ENCODE measurements at places on chromosomes 1 and 21.
A peak's percentile ranks its signal among the peaks of the same experiment; 100 is the strongest.

DNA sequence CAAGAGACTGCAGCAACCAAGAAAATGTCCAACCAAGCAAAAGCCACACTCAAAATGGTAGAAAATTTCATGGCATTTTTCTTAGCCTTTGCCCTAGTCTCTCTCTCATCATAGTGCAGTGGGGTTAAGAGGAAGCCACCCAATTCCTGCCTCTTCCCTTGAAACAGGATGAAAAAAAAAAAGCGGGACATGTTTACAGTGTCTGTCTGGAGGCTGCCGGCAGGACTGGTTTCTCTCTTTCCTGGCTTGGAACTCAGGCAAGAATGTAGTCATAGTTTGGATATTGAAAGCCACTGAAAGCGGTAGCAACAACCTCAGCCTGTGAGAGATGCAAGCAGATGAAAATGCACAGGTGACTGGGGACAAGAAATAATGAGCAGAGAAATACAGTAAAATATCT, 13.3 kb upstream of the TNFSF18 start:
- DNase-seq = no peak

- DNase-seq = no peak
These were observed 53.0 kb upstream of the ABCG1 start for GRCh38 chr21:42165901-42166300.

GRCh38 chr1:101431956-101432510, 195.2 kb downstream of the S1PR1 start:
- no peak for DNase-seq

DNA sequence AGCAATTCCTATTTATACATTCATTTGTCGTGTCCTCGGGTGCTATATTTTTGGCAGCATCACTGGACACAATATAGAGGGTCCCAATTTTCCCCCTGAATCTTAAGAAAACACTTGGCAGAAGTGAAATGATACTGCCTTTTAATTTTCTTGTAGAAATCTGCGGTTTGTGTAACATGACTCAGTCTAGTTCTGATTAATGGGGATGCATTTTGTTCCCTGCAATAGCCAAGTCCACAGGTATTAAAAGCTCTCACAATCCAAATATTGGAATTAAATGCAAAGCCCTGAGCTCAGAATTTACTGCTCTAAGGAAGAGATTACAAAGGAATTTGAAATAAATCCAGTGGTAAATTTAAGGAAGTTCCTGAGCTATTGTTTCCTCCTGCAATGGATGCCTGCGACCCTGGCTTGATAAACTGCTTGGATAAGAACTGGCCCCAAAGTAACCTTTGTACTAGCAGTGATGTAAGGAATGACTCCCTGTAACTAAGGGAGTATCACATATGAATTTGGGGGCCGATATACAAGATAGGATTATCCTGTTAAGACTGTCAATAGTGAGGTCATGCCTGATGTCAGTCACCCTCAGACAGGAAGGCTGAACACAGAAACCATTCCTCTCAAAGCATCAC, 349.7 kb upstream of the C1orf87 start:
- DNase-seq = no peak

DNA sequence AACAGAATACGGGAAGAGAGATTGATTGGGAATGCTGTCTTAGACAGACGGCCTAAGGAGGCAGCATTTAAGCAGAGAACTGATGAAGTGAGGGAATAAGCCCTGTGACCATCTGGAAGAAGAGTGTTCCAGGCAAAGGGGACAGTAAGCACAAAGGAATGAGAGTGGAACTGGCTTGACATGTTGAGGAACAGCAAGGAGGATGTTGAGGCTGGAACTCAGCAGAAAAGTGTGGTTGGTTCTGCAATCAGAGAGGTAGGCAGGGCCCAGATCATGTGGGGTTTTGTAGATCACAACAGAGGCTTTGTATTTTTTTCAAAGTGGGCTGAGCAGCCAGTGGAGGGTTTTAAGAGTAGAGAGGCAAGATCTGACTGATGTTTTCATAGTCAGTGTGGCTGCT, 157.4 kb downstream of the DNM3 start:
- DNase-seq = no peak

- DNase-seq = no peak
These were observed 64.2 kb downstream of the PLXNA2 start for GRCh38 chr1:208179961-208180409.

- DNase-seq = no peak
These were observed 63.0 kb downstream of the B3GALNT2 start for GRCh38 chr1:235441159-235441685.

- no peak for DNase-seq
These were observed 1222.1 kb upstream of the NCAM2 start for GRCh38 chr21:19776076-19776475.

DNA sequence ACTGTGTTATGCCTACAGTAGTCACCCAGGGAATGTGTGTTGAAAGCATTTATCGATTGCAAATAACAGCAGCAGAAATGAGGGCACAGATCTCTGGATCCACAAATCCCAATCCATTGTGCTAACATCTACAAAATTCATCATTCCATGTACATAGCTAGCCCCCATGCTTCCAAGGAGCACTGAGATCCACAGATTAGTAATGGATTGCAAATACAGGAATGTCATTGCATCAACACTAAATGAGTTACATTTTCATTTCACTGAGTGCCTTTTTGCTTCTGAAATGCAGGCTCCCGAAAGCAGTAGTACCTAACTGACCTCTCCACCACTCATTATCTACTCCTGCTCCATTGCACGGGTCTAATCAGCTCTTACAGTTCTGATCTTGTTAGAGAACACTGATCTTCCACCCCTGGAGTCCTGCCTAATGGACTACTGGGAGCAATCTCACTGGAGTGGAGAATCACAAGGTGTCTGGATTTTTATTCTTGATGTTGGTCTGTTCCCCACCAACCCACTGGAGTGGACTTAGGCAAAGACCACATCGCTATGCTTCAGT, 30.5 kb downstream of the ASTN1 start:
- no peak for DNase-seq

GRCh38 chr21:44444286-44444931, 10.9 kb upstream of the LRRC3 start:
- DNase-seq = no peak

DNA sequence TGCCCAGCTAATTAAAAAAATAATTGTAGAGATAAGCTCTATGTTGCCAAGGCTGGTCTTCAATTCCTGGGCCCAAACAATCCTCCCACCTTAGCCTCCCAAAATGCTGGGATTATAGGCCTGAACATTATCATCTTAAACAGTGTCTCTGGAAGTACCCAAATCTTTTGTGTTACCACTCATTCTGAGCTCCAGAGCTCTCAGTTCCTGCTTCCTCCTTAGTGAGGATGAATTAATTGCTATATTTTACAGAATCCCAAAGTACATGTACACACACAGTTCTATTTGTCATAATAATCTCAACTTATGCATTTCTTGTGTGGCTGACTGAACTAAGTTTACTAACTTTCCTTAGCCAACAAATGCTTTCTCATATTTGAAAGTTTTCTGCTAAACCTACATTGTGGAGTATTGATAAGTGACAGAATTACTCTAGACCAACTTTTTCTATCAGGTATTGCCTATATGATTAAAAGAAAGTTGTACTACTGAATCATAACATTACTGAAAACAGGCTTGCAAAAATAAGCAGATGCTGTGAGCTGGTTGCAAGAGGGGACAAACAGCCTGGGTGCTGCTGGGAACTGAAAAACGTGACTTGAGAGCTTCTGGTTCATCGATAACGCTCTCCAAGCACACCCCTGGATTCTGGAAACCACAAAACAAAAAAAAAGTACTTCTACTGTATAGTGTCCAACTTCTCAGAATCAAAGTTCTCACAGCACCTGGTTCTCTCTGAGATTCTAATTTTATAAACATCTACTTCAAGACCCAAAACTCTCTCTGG, 15.3 kb downstream of the VAV3 start:
- DNase-seq = no peak

DNA sequence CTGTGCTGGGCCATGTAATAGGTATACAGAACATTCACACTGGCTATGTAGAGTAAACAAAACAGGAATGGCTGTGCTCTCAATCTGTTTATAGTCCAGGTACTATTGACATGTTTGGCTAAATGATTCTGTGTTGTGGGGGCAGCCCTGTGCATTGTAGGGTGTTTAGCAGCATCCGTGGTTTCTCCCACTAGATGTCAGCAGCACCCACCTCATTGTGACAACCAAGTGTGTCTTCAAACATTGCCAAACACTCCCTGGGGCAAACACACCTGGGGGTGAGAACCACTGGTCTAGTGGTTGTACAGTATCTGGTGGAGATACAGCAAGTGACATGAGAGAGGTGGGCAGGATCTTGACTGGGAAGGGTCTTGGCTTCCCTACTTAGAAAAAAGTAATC, 80.4 kb upstream of the SPATA6 start:
- no peak for DNase-seq

GRCh38 chr21:42554251-42554961, 40.8 kb downstream of the SLC37A1 start:
- no peak for DNase-seq

GRCh38 chr1:235011064-235011598, 117.5 kb downstream of the TOMM20 start:
- DNase-seq = no peak

DNA sequence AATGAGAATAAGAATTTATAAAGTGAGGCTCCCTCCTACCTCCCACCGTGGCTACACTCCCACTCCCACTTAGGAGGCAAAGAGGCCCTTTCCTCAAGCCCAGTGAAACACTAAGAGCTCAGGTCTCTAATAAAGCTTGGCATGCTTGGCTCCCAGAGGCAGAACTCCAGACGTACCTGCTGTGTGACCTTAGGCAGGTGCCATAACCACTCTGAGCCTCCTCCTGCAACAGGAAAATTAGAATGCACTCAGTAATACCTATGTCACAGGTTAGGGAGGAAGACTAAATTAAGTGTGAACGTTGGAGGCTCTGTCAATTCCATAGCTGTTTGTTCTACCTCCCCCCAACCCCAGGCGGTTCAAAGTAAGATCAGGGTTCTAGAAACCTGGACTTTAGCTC, 16.5 kb upstream of the SLC26A9 start:
- DNase-seq = no peak

DNA sequence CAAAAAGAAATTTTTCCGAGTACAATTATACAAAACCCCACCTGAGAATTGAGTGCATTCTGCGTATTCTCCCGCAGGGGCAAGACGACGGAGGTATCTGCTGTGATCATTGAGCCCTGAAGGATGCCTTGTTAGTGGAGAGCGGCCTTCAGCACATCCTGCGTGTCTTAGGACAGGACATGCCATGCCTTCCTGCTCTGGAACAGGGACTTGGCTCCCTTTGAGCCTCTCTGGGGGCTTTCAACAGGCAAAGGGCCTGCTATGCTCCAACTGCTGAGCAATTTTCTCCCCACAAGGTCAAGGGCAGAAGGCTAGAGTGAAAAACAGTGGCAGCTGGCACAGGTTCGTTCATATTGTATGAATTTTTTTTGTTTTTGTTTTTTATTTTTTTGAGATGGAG, 52.4 kb downstream of the TOR1AIP2 start:
- DNase-seq = no peak

- no peak for DNase-seq
These were observed at the start of gene TP73 for GRCh38 chr1:3651930-3652547. Gene TP73 (plus strand): TSS chr1:3652516. CDS start chr1:3682366, 29,850 bp downstream.

DNA sequence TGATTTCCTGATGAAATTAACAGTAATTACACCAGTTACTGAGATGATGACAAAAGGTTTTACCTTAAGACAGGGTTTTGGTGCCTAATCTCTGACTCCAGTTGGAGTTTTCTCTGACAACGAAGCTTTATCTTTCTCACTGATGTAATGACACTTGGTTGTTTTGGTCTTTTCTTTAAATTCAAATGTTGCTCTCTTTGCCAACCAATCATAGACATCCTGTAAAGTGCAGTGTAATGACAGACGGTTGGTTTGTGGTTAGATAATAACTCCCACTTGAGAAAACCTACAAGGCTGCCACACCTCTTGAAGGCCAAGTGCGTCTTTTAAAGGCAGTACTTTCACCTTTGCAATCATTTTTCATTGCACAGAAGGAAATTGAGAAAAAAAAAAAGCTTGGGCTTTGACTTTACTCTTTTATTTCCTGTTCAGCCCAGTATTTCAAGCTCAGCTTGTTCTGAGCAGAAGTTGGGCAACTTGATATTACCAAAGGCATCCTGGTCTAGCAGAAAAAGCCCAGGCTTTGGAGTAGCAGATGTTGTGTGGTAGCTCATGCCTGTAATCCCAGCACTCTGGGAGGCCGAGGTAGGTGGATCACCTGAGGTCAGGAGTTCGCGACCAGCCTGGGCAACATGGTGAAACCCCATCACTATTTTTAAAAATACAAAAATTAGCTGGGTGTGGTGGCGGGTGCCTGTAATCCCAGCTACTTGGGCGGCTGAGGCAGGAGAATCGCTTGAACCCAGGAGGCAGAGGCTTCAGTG, 14.9 kb downstream of the PDIK1L start:
- DNase-seq = peak; percentile 86

DNA sequence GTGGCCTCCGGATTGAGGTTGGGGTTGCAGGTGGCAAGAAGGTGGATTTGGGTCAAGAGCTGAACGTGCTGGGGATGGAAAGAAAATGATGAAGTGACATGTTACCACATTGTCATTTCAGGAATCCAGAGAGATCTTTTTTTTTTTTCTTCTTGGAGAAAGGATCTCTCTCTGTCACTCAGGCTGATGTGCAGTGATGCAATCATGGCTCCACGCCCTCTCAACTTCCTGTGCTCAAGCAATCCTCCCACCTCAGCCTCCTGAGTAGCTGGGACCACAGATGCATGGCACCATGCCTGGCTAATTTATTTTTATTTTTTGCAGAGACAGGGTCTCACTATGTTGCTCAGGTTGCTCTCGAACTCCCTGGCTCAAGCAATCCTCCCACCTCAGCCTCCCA, 80.6 kb downstream of the GON4L start:
- DNase-seq = no peak

DNA sequence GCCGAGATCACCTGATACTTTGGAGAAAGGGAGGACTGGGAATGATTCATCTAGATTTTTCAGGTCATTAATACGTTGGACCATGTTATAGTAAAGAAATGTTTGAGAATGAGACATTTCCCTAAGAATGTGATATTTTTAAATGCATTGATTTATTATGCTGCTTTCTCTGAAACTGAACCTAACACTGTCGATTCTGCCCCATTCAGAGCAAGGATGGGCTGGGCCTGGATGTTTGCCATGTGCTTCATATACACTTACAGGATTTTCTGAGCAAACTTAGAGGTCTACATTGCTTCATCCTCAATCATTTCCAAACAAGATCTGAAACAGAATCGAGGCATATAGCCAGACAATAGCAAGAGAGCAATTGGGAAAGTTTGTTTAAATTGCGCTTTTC, 183.3 kb downstream of the CRB1 start:
- DNase-seq = no peak

- no peak for DNase-seq
These were observed 58.5 kb downstream of the LACTBL1 start for GRCh38 chr1:22914156-22914555.

DNA sequence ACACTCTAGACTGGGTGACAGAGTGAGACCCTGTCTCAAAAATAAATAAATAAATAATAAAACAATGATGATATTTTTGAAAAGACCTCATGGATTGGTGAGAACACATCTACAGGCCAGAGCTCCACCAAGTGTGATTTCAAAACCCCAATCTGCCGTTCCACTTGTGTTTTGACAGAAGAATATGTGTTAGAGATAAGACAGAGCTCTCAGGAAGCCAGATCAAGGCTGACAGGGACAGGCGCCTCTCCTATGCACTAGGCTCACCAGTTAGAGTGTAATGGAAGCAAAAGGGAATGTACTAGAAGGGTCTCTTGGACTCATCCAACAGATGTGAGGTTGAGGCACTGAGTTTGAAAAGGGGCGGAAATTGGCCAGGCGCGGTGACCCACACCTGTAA, 110.7 kb upstream of the ERRFI1 start:
- no peak for DNase-seq

- no peak for DNase-seq
These were observed 87.6 kb upstream of the SELENON start for GRCh38 chr1:25712299-25712970.

GRCh38 chr1:156480411-156481192, 20.0 kb downstream of the MEF2D start:
- peak; percentile 77 for DNase-seq
